ENCODE measurements at places on chromosomes 7 and 10.

DNA sequence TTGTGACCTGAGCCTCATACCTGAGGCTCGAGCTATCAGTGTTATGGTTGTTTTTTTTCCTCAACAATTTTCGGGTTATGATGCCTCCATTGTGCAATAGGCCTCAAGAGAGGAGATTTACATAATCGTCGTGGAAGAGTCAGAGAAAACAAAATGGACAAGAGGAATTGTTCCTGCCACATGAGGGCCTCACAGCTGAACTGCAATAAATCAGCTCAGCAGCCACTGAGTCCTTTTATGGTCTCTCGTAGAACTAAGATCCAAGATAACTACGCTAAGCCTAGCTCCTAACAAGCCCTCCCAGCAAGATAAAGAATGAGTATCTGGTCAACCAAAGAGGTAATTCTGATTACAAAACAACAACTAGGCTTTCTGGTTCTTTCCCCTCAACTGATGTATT is 336.8 kb downstream of the WDR11 start:
- DNase-seq: peak; percentile 4

DNA sequence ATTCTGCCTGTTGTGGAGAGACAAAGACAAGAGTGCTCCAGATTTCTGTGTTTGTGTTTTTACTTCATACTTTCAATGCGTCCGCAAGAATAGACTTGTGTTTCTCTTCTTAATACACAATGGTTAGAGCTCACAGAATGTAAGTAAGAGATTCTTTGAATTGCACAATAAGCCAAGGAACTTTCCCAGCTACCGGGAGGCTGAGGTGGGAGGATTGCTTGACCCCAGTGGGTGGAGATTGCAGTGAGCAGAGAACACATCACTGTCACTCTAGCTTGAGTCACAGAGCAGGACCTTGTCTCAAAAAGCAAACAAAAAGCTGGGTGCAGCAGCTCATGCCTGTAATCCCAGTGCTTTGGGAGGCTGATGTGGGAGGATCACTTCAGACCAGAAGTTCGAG is 250.7 kb upstream of the MYO3A start:
- DNase-seq: no peak

GRCh38 chr7:128266883-128267594 is 26.0 kb downstream of the LEP start:
- peak; percentile 91 for DNase-seq

GRCh38 chr10:14309593-14309992 is 21.1 kb downstream of the FRMD4A start:
- no peak for DNase-seq

DNA sequence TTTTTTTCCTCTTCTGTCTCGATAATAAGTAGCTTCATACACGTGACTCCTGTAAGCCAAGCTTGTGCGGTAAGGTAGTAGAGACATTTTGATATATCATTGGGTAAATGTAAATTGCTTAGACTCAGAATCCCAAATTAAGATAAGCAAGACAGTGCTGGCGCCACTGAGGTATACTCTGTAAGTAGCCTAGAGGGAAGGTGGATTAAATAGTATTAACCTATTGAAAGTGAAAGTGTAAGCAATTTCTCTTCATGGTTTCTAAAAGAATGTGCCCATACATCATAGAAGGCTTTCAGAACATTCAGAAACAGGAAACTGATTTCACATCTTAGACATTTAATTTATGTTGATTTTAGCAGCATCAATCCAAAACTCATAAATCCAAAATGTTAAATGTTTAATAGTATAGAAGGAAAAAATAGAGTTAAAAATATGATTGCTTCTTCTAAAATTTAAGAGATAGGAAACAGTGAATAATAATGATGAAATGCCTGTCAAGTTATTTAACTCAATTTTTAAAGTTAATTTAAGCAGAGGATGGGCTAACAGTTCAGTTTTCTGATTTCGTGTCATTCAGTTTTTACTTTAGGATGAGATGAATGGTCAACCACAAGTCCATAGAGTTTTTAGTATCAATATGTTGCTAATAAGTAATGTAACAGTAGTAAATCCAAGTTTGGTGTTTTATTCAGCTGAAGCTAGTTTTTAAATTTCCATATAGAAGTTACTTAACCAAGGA is 36.8 kb downstream of the LRRC72 start:
- no peak for DNase-seq

GRCh38 chr10:109593682-109594081 is 329.6 kb downstream of the XPNPEP1 start:
- DNase-seq: peak; percentile 75

- peak; percentile 69 for DNase-seq
Measured at GRCh38 chr7:132618956-132619305, 42.7 kb upstream of the PLXNA4 start.

- DNase-seq: no peak
Measured at GRCh38 chr7:99380823-99381663, 6.5 kb downstream of the ARPC1B start.

DNA sequence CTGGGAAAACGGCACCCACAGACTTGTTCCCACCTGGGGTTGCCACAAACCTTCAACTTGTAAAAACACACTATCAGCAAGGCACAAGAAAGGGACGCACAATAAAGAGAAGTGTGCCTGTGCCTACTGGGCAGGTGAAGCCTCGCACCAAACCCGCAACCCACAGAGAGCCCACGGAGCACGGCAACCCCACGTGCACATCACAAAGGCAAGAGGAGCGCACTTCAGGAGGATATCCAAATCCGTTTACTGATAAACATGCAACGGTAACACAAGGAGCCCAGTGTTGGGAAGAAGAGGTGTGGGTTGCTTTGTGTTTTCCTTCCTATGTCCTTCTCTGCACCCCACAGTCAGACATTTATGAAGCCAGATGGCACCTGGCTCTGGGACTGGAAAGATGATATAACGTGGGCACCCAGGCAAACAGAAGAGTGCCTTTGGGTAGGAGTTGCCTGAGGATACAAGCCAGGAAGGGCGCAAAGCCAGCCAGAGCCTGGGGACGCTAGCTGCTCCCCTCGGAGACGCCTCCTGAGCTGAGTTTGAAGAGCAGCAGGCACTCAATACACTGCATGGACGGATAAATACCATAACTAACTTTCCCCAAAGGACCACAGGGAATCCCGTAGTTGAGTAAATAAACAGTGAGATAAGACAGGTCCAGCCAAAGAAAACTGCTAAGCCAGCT is 41.6 kb downstream of the TCERG1L start:
- no peak for DNase-seq

DNA sequence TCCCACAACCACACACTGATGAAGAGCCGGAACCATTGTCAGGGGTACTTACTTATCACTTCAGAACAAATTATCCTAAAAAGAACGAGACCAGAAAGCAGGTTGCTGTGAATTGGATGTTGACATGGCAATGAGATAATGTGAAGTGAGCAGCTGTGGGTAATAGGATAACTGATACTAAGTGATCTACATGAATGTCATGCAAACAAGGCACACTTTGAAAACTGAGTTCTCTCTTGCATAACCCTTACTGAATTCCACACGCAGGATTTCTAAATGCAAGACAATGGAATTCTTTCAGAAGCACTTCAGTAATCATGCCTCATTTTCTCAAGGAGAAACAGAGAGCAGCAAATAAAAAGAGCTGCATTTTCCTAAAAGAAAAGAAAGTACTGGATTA is 242.5 kb upstream of the TMEM229A start:
- DNase-seq: no peak

DNA sequence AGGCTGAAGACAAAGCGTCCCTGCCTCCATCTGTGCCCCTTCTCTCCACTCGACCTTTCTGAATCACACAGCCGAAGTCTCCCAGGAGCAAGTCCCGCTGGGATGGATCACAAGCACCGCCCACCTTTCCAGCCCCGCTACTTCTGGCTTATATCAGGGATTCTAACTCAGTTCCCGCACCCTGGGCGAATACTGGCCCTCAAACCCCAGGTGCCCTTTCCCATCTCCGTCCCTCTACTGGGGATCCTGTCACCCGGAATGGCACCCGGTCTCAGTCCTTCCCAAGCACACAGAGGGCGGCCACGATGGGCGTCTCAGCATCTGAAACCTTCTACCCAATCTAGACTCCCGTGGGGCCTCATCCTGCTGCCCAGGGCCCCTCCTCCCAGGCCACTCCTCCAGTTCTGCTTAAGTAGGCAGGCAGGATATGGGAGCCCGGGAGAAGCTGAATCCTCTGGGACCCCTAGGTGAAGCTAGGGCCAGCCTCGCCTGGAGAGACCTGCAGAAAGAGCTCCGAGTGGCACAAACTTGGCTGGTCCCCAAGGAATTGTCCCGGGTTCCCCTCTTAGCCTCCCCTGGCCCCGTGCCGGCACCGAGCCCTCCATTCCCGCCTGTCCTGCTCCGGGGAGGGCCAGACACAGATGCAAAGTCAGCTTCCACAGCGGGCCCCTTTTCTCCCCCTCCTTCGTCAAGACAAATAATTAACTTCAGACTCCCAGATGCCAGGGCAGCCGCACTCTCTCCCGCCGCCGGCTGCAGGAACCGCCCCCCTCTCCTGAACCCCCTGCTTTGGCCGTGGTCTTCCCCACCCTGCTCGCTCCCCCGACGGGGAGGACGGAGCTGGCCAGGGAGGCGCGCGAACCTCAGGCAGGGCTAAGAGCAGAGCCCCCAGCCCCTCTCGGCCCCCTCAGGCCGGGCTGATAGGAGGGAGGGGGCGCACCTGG is 612 bp downstream of the KCP start:
- DNase-seq: peak; percentile 40

- DNase-seq: no peak
Measured at GRCh38 chr7:151138153-151138851, 29.2 kb downstream of the GBX1 start.

GRCh38 chr10:1120801-1121211 is 64.6 kb downstream of the WDR37 start:
- peak; percentile 32 for DNase-seq

DNA sequence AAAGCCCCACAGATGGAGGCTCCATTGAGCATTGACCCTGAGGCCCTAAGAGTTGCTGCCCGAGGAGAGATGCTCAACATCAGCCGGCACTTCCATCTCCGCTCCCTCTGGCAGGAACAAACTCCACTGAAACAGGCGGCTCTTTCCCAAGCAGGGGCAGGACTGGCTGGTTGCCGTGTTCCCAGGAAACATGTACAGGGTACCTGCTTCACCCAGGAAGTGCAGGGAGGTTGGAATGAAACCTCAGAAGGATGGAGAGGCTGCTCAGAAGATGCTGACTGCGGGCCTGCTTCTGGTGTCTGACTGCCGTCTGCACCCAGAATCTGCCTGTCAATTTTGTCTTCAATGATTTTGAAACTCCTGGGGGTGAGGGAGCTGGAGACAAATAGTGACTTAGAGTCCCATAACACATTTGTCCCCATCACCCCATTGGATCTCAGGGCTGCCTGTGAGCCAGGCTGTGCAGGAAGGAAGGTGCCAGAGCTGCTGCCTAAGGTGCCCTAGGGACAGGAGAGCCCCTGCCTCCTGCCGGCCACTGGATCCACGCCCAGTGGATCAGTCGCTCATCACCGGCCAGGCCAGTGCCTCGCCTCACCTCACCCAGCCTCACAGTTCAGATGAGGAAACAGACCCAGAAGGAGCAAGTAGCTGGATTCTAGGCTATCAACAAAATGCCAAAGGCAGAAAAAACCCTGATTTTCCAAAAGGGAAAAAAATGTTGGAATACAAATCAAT is 237.3 kb downstream of the PTPRN2 start:
- DNase-seq: no peak

- DNase-seq: no peak
Measured at GRCh38 chr7:101565601-101566209, 63.4 kb downstream of the MYL10 start.

DNA sequence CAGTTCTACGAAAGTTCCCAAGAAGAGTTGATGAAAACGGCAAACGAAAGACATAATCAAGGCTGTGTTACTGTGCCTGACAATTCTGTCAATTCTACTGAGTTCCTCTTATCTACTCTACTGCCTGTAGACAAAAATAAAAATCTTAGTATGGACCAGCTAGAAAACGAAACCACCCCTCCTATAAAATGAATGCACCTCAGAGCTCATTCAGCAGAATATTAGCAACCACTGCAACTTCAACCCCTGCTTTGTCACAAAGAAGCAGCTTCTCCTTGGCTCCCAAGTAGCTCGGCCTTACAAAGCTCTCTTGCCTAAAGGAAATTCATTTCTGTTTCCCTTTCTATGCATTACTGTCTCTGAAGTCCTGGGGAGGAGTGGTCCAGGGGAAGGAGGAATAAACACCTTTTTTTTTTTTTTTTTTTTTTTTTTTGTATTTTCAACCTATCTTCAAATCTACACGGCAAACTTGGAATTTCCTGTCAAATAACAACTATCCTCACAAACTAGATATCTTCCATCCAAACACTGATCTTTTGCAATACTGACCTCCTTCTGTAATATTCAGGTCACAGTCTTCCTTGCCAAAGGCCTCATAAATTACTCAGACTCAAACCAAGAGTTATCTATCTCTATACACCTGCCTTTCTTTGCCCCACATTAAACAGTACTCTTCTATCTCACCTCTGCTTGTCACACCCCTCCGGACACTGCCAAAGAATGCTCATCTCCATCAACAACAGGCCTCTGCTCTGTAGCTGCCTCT is 74.3 kb downstream of the GLI3 start:
- DNase-seq: no peak

DNA sequence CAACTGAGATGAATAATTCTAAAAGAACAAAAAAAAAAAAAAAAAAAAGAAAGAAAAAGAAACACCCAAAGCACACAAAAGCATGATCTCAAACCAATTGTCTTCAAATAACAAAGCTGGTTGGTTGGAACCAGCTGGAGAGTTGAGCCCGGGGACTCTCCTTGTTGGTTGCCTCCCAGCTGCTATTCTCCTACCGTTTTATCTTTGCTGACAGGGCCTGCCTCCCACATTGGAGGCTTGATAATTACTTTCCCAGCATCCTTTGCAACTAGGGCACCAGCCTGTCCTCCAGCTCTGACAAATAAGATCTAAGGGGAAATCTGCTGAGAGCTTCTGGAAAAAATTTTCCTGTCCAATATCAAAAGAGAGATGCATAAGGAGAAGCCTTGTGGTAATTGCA is 6.8 kb downstream of the PON1 start:
- DNase-seq: no peak

- peak; percentile 87 for DNase-seq
Measured at GRCh38 chr7:73717991-73718405, 1.5 kb downstream of the STX1A start.

- no peak for DNase-seq
Measured at GRCh38 chr10:130887170-130887569, 424.4 kb downstream of the TCERG1L start.

DNA sequence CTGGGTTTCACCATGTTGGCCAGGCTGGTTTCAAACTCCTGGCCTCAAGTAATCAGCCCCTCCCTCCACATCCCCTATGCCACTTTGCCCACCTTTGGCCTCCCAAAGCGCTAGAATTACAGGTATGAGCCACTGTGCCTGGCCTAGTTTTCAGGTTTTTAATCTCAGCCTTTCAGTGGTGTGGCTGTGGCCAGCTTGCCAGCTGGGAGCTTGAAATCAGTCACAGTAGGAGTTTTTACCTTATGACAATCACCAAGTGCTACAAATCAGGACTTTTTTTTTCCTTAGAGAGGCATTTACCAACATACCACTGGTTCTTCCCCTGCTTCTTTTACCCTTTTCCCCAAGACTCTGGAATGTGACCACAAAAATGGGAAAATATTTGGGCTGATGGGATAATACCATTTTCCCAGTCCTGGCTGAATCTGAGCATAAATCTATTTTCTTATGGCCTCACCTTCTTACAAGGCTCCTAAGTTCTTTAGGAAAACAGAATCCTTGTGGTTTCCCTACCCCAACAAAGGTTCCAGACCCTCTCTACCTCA is 6.2 kb downstream of the STEAP4 start:
- DNase-seq: peak; percentile 44

GRCh38 chr10:61975391-61975932 is 74.0 kb downstream of the ARID5B start:
- DNase-seq: peak; percentile 79

All from fibroblast of skin of scalp (primary cell).